H9 (cell line): ENCODE measurements at places on chromosomes 12 and 14. TPM values are rescaled to one million over a fixed set of nuclear protein-coding genes. Genes with fewer than 3 reads are reported as not detected.

SLC6A15 gene
- total RNA-seq = 12.9 and 16.7 TPM in 2 replicates

KRT71 gene
- not detected in 2 replicates for total RNA-seq

GRCh38 chr12:113996026-113996425, 29.9 kb upstream of the RBM19 start:
- H3K27ac ChIP-seq = no peak overlapping the region
- H3K4me1 ChIP-seq = no peaks in the 10 kb centered on the region
- no peaks in the 10 kb centered on the region; the same call in 1 of the 2 replicates for H3K27me3 ChIP-seq
- H3K4me3 ChIP-seq = no peak overlapping the region
- H3K36me3 ChIP-seq = no peaks in the 10 kb centered on the region

GRCh38 chr12:24960222-24960855, 11.4 kb upstream of the BCAT1 start:
- DNase-seq = peak; percentile 84
- H3K4me3 ChIP-seq = no peak overlapping the region
- no peaks in the 10 kb centered on the region for H3K4me1 ChIP-seq
- no peaks in the 10 kb centered on the region for H3K27me3 ChIP-seq

TMEM132D gene
- 6.1 TPM in 2 replicates for total RNA-seq

GRCh38 chr12:26737487-26738030, 95.4 kb downstream of the ITPR2 start:
- no peak for DNase-seq
- H3K27me3 ChIP-seq = no peaks in the 10 kb centered on the region
- H3K27ac ChIP-seq = no peak overlapping the region
- H3K4me1 ChIP-seq = peaks cover 6% of the 10 kb centered on the region; the same call in 1 of the 2 replicates
- peaks cover 4% of the 10 kb centered on the region; the same call in 1 of the 2 replicates for H3K36me3 ChIP-seq

DNA sequence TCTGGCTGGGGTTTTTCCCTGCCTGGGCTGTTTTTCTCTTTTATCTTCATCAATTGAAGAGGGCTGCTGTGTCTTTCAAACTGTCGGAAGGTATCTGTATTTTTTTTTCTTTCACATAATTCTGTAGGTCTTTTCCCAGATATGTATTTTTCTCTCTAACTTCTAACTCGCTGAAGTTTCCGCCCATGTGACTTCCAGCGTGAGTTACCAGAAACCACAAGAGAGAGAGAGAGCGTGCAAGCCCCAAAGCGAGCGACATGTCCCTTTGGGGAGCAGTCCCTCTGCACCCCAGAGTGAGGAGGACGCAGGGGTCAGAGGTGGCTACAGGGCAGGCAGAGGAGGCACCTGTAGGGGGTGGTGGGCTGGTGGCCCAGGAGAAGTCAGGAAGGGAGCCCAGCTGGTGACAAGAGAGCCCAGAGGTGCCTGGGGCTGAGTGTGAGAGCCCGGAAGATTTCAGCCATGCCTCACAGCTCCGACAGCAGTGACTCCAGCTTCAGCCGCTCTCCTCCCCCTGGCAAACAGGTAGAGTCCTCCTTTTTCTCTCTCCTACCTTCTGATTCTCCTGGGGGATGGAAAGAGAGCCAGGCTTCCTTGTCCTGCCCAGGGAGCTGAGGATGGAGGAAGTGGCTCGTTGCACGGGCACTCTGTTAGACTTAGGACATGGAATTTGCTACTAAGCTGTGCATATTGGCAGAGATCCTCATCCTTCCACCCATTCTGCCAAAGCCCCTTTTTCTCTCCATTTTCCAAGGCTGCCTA, at the start of gene BATF:
Gene BATF (plus strand): TSS at position 246 of the 759 bp plus-strand sequence. CDS start 214 bp downstream, at position 460.
- no peak within 1 kb of the TSS for H3K27ac ChIP-seq
- no peaks in the 10 kb centered on the region for H3K4me1 ChIP-seq
- no peaks in the 10 kb centered on the region for H3K27me3 ChIP-seq
- no peak for DNase-seq

DNA sequence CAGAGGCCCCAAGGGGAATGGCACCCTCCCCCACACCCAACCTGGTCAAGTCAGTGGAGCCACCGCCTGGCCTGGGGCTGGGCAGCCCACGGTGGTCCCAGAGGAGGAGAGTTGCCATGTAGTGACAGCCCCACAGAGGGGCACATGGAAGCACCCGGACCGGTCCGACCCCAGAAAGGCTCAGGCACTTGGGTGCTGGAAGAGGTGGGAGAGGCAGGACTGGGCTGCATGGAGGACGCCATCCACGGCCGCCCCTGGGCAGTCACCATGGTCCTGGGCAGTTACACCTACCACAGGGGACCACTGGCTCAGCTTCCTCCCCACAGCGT, 37.9 kb upstream of the TMEM179 start:
- peaks cover 5% of the 10 kb centered on the region; the same call in 2 of the 3 replicates for H3K36me3 ChIP-seq
- H3K4me3 ChIP-seq = no peak overlapping the region
- DNase-seq = no peak

GPR135 gene
- total RNA-seq = 1.8 and 1.9 TPM in 2 replicates

DNA sequence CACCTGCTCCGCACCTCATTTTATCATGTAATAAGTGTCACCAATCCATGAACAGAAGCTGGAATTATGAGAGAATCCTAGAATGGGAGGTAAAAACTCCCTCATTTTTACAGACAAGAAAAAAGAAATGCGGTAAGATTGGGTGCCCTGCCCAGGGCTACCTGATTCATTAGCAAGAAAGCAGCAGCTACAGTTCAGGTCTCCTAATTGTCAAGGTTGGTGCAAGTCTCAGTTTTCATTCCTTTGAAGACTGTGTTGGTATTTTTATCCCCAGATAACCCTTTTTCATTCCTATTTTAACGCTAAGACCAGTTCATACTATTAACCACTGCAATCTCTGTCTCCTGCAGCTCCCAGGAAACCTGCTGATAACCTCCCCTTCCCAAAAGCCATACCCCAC, 6.9 kb downstream of the DUSP6 start:
- H3K4me3 ChIP-seq = no peak overlapping the region; the same call in 1 of the 2 replicates
- peaks cover 14% of the 10 kb centered on the region; the same call in 1 of the 2 replicates for H3K4me1 ChIP-seq
- peaks cover 19% of the 10 kb centered on the region; the same call in 1 of the 2 replicates for H3K36me3 ChIP-seq

DNA sequence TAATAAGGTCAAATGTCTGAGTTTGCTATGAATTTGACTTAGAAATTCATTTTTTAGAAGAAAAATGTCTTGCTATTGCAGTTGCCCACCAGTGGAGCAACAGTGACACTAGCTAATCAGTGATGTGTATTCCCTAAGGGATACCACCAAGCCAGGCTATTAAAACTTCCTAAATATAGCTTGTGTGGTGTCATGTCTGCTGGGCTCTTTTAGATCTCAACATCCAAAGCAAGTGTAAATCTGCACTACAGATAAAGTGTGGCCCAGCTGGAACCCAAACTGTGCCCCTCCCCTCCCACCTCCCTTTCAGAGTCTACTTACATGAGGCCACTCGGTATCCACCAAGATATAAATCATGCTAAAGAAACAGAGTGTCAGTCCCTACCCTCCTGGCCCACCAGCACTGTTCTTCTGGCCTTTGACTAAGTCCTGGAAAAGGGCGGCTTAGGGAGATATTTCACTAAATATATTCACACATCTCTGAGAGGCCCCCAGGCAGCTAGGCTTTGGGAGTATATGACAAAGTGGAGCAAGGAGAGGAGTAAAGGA, 53.8 kb downstream of the SLC35F4 start:
- no peak for DNase-seq
- H3K4me1 ChIP-seq = peaks cover 7% of the 10 kb centered on the region
- H3K27ac ChIP-seq = no peak overlapping the region
- H3K36me3 ChIP-seq = peaks cover 14% of the 10 kb centered on the region

DNA sequence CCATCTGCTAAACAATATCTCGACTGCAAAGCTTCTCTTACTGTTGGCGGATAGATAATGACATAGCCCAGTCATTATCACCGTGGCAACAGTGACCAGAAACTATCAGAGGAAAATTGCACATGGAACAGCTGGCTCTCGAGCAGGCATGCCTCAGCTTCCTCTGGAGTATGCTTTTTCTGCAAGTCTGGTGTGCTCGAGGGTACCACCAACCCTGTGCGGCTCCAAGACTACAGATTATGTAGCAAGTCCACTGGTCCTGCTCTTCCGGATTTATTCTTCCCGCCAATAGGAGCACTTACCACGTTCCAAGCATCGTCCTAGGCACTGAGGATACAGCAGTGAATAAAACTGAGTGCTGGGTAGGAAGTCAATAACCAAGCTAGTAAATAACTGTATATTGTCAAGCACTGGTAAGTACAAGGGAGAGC, 1.4 kb upstream of the GLRX5 start:
- peak overlapping the region; percentile 95 for H3K4me3 ChIP-seq
- H3K27me3 ChIP-seq = no peaks in the 10 kb centered on the region
- no peak overlapping the region for H3K27ac ChIP-seq
- no peak for DNase-seq
- 0 out of 2 replicates have a peak, but pooled peaks cover 2% of the 10 kb centered on the region for H3K4me1 ChIP-seq
